ENCODE measurements at places on chromosomes 11 and 22.

DNA sequence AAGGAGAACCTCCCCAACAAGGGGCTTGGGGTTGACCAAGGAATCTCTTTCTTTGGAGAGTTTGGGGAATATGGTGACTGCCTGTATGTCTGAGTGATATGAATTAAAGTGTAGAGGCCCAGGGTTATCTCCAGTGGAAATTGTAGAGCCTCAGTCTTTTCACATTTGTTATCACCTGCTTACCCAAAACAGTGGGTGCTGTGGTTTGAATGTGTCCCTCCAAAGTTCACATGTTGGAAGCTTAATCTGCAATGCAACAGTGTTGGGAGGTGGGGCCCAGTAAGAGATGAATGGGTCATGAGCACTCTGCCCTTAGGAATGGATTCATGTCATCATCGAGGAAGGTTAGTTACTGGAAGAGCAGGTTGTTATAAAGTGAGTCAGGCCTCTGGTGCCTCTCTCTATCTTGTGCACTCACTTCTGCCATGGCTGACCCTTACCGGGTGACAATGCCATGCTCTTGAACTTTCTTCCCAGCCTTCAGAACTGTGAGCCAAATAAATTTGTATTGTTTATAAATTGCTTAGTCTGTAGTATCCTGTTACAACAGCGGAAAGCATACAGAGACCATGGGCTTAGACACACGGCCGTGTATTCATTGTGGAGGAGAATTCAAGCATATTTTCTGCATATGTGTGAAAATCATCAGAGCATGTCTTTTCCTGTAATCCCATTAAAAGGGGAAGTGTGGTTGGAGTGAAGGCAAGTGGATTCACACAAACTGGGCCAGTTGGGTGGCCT lies 114.1 kb upstream of the TBCEL start:
- no peak for DNase-seq

DNA sequence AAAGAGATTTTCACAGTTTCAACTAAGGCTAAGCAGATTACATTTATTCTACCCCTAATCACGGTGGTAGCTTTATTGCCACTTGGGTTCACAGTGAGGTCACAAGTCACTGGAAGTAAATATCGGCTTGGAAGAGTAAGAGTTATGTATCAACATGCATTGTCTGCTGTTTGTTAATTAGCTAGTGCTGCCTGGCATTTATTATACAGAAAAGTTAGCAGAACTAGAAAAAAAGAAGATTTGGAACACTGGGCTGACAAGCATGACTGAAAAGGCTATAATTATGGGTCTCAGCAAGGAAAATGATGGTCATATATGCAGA lies 13.7 kb upstream of the RAB38 start:
- no peak for DNase-seq

DNA sequence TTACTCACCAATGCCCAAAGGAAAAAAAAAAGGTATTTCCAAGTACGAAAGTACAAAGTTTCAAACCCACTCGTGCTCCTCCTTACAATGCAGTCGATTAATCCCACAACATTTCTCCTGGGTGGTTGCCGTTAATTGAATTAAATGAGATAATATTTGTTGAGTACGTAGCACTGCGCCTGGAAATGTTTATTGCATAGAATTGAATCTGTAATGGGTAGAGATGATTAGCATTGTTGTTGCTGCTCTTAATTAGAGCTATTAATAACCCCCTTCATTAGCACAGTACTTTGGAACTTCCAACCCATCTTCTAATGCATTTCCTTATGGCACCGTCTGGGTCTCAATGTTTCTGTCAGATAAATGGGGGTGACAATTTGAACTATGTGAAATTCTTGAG lies 77.3 kb downstream of the SEZ6L start:
- no peak for DNase-seq

DNA sequence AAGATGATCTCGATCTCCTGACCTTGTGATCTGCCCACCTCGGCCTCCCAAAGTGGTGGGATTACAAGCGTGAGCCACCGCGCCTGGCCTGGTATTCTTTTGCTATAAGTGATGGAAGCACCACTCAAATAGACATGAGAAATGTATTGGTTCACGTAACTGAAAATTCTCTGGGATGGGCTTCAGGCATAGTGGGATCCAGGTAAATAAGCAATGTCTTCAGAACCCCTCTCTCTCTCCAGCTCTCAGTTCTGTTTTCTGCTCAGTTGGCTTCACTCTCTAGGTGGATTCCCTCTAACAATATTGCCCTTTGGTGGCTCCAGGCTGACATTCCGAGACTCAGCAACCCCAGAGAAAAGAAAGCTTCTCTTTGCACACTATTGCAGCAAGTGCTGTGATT lies 889 bp upstream of the LHFPL7 start:
- DNase-seq = no peak

- peak; percentile 68 for DNase-seq
These were observed 698 bp downstream of the PAK1 start for GRCh38 chr11:77472991-77473800.

DNA sequence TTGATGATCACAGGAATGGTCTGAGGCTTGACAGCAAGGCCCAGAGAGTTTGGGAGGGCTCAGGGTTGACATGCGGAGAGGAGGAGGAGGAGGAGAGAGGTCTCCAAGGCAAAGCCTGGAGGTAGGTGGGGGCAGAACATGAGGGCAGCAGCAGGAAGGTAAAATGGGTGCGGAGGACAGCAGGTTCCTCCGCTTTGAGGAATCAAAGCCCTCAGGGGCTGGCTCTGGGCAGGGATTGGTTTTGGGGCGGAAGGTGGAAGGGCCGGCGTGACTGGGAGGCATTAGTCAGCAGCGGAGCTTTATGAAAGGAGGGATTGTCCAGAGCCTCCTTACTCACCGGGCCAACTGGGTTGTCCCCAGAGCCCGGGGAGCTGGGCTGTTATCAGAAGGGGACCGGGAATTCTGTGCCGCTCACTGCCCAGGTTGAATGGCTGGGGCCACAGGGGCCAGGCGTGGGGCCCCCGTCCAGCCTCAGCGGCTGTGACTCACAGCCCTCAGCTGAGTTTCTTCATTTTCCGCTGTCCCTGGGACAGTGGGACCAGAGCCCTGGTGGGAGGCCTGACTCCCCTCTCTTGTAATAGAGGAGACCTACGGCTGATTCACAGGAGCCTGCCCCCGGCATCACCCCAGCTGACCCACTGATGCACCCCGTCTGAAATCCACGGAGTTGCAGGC lies 36.2 kb downstream of the LIF start:
- DNase-seq = no peak
